ENCODE measurements at places on chromosomes 1 and 21. TPM values are rescaled to one million over a fixed set of nuclear protein-coding genes. Genes with fewer than 3 reads are reported as not detected.

BGLAP gene
- total RNA-seq, result 0.32 TPM

- no peak for DNase-seq
Observed at GRCh38 chr21:25334046-25334730, 273.1 kb downstream of the MRPL39 start.

GRCh38 chr1:185966471-185966870 lies 232.3 kb downstream of the HMCN1 start:
- DNase-seq, result no peak

DNA sequence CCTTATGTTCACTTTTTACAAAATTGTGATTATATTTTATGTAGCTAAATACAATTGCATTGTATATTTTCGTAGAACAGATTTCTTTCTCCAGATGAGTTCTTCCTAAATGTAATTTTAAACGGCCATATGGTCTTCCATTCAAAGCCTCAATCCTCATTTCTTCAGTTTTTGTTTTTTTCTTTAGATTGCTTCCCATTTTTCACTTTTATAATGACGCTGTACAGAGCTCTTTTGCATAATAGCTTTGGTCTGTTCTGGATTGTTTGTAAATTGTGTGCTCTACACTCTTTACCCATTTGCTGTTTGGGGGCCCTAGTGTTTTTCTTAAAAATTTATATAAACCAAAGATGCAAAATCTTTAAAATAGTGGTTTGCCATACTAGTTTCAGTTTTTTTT lies 27.8 kb downstream of the AVPR1B start:
- DNase-seq, result no peak

HPCAL4 gene
- total RNA-seq, result 2.5 TPM

LUZP1 gene
- total RNA-seq, result 30.4 TPM

- peak; percentile 96 for DNase-seq
Observed at GRCh38 chr1:156126043-156126629, 11.6 kb downstream of the LMNA start.

- no peak for DNase-seq
Observed at GRCh38 chr1:246459221-246459620, 47.9 kb downstream of the SMYD3 start.

DUSP23 gene
- total RNA-seq, result 21.3 TPM

GIPC2 gene
- total RNA-seq, result 2.5 TPM

DNA sequence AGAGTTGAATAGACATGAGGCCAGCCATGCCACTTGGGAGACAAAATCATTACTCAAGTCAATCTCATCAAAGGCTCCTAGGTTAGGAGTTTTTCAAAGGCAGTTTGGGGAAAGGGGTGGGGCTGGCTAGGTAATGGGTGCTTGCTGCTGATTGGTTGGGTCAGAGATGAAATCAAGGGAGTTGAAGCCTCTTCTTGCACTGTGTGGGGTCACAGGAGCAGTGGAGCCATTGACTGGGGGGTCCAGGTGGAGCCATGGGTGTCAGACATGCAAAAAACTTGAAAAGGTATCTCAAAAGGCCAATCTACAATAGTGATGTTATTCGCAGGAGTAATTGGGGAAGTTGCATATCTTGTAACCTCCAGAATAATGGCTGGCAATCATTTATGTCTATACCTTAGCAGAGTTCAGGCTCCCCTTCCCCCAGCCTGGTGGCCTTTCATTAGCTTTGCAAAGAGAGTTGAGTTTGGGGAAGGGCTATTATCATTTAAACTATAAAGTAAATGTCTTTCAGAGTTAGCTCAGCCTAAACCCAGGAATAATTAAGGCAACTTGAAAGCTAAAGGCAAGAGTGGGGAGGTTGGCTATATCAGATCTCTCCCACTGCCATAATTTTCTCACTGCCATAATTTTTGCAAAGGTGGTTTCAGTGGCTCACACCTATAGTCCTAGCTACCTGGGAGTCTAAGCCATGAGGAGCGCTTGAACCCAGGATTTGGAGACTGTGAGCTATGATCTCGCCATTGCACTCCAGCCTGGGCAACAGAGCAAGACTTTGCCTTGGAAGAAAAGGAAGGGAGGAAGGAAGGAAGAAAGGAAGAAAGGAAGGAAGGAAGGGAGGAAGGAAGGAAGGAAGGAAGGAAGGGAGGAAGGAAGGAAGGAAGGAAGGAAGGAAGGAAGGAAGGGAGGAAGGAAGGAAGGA lies 7.8 kb upstream of the PINK1 start:
- no peak for DNase-seq

DNA sequence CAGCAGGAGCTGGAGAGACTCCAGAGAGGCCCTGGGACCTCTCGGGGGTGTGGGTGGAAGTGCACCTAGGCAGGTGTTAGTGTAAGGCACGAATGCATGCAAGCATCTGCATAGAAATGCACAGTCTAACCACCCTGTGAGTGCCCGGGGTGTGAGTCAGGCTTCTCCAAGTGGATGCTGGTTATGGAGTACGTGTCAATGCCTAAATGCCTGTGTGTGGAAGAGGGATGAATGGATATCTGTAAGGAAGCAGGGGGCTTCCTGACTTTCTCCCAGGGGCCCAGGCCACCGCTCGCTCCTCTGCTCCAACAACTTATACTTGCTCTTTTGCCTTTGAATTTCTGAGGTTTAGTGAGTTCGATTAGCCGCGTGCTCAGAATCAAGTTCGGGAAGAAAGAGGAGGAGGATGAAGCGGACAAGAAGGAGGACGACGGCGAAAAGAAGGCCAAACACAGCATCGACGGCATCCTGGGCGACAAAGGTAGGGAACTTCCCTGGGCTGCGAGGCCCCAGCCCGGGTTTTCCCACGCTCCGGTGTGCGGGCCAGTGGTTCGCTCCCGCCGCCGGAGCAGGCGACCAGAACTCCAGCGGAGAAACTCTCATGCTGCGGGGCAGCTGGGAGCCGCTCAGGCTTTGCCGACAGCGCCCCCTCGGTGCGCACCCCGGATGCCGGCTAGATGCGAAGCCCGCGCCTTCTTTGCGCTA lies 5.4 kb downstream of the PAX7 start:
- no peak for DNase-seq

DNA sequence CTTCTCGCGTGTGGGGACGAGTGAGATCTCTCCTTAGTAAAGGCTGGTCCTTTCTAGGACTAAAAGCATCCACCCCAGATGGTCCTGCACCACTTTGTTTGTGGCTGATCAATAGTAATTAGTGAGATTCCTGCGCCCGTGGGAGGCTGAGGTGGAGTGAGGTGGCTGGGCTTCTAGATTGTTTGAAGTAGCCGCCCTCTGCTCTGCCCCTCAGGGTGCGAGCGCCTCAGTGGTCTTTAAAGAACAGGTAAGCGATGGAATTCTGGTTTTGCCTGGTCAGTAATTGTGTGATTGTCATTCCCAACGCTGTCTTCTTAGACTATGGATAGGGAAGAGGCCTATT lies 20.7 kb downstream of the PEX14 start:
- no peak for DNase-seq

TEDDM1 gene
- total RNA-seq, result not detected

FAM131C gene
- 5.9 TPM for total RNA-seq

IGSF21 gene
- total RNA-seq, result 1.6 TPM

CHTOP gene
- total RNA-seq, result 72.1 TPM

DNA sequence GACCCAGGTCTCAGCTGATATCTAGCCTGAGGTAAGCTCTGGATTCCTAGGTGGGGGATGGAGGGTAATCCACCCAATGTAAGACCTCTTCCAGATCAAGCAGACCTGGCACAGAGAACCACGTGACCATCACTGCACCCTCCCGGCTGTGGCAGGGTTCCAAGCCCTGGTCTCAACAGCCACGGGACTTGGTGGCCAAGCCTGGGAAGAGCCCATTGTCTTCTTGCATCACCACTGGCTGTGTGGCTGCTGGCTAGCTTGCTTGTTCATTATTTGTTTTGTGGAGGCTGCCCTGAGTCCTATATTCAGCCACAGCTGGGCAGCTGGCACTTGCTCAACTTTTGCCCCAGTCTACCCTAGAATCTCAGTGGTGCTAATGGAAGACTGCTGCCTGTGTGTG lies 24.1 kb upstream of the NFASC start:
- DNase-seq, result no peak

GRCh38 chr1:160247053-160247452 lies 15.3 kb downstream of the DCAF8 start:
- DNase-seq, result no peak

DNA sequence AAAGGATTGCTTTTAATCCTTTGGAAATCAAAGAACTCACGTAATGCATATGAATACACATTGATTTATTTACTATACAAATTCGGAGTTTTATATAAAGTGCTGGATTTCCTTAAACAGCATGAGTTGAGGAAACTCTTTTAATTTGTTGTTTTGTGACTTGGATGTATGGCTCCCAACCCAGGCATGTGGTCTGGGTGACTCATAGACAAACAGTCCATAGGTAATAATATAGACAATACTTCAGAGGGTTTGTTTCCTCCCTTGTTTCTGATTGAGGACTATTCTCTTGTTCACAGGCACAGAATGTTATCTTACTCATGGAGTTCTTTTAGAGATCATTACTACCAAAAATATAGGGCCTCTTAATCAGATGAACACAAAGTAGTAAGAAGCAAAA lies 43.8 kb downstream of the XPR1 start:
- no peak for DNase-seq

- no peak for DNase-seq
Observed at GRCh38 chr1:171083222-171083621, 7.5 kb upstream of the FMO3 start.

DNA sequence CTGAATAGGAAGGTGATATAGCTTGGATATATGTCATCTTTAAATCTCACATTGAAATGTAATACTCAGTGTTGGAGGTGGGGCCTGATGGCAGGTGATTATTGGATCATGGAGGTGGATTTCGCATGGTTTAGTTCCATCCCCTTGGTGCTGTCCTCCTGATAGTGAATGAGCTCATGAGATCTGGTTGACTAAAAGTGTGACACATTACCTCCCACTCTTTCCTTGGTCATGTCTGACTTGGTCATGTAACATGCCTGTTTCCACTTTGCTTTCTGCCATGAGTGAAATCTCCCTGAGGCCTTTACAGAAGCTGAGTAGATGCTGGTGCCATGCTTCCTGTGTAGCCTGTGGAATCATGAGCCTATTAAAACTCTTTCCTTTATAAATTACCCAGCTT lies 664.5 kb upstream of the NR5A2 start:
- DNase-seq, result no peak

HECTD3 gene
- total RNA-seq, result 25.7 TPM

- peak; percentile 67 for DNase-seq
Observed at GRCh38 chr1:97906567-97907241, 14.1 kb downstream of the DPYD start.

DNA sequence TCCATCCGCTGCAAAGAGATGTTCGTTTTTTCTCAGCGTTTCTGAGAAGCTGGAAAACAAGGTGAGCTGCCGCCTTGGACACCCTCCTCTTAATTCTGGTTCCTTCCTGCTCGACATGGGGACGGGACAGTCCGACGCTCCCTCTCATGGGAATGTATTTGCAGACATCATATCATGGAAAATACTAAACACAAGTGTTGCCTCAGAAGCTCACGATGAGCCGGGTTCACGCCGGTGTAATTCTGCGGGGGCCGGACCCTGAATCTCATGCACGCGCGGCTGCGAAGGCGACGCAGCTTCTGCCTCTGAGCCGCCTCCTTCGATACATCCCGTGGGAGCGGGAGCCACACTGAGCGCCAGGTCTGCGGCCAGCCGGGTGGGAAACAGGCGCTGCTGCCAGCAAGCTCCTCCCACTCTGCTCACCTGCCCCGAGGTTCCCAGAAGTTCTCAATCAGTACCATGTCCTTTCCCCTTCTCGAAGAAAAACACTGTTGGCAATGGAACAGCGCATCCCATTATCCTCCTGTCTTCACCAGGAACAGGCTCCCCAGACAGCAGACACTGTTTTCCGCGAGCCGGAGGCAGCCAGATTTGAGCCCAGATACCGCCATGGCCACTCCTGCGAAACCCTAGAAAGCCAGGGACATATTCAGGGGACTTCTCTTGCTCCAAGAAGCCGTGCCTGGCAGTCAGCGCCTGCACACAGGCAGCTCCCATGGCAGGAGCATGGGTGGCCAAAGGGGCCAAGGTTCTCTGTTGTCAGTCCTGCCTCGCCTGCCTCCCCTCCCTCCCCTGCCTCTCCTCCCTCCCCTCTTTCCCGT lies 98.0 kb downstream of the WDR4 start:
- DNase-seq, result no peak

DNA sequence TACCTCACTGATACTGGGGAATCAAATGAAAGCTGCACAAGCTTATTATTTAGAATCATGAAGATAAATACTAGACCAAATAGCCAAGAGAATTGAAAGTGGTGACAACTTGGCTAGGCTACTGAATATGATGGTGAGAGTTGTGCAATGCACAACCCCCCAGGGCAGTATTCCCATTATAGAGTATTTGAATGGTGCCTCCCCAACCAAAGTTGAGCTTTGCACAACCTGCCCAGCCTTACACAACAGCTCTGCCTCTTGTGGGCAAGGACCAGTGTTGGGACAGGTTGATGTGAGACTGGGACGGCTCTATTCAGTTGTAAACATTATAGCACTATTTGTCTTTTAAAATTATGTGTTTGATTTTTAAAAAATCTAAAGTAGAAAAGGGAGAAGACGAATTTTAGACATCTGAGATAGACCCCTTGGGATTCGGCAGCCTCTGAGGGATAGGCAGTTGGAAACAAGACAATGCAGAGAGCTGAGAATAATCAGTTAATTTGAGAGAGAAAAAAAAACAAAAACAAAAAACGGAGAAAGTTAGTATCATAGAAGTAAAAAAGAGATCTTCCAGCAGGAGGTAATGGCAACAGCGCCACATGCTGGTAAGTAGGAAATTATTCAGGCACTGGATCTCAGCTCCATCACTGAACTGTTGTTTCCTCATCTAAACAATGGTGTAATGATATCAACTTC lies 91.0 kb upstream of the KCNA3 start:
- no peak for DNase-seq

LEMD1 gene
- not detected for total RNA-seq

IRF6 gene
- total RNA-seq, result 29.7 TPM

- DNase-seq, result no peak
Observed at GRCh38 chr1:1068517-1069055, 5.5 kb downstream of the RNF223 start.

PLPP3 gene
- 143 TPM for total RNA-seq

GRCh38 chr1:201019321-201019977 lies 4.1 kb downstream of the KIF21B start:
- DNase-seq, result peak; percentile 88

DNA sequence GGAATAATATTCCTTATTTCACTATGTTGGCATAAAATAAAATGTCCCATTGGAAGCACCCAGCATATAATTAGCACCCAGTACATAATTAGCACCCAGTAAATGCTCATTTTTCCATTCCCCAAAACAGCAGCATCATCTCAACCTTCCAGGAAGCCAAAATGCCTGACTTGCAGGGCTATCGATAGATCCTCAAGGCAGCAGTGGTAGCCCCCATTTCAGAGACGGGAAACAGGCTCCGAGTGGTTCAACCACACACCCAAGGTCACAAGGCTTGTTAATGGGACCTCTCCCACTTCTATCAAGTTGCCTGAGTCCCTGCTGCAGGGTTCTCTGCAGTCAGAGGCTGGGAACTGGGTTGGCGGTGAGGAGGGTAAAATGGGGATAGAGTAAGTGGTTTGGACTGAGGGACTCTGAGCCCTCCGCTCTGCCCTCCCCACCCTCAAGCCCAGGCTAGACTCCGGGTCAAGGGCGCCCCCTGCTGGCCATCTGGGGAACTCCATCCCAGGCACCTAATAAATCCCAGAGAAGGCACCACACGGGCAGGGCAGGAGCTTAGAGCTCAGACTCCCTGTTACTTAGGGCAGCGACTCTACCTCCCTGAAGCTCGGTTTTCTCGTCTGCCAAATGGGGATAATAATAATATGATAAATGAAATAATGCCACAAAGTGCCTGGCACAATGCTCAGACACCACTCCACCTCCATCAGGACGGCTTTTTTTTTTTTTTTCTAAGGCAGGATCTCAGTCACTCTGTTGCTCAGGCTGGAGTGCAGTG lies 21.9 kb upstream of the LAPTM5 start:
- DNase-seq, result peak; percentile 92

LCE3A gene
- total RNA-seq, result not detected

KLHL17 gene
- total RNA-seq, result 7.0 TPM
